NCI-H1436 treated with DMSO at 0.1 percent for 48 hours (cell line): ENCODE measurements at places on chromosomes 16 and 17.

GRCh38 chr16:15835136-15835878, 21.5 kb downstream of the MYH11 start:
- DNase-seq: no peak

DNA sequence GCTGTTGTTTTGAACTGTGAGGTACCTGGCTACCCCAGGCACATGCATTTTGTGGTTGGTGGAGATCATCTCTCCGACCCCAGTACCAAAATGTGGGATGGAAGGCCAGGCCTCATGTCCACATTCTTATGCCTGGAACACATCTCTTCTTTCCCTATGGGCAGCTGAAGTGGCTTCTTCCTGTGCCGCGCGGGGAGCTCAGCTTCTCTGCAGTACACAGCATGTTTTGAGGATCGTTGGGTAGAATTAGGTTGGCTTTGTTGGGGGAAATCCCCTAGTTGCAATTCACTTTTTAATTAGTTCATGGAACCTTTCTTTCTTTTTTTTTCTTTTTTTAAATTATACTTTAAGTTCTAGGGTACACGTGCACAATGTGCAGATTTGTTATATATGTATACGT, 242.1 kb downstream of the MSI2 start:
- DNase-seq: no peak

DNA sequence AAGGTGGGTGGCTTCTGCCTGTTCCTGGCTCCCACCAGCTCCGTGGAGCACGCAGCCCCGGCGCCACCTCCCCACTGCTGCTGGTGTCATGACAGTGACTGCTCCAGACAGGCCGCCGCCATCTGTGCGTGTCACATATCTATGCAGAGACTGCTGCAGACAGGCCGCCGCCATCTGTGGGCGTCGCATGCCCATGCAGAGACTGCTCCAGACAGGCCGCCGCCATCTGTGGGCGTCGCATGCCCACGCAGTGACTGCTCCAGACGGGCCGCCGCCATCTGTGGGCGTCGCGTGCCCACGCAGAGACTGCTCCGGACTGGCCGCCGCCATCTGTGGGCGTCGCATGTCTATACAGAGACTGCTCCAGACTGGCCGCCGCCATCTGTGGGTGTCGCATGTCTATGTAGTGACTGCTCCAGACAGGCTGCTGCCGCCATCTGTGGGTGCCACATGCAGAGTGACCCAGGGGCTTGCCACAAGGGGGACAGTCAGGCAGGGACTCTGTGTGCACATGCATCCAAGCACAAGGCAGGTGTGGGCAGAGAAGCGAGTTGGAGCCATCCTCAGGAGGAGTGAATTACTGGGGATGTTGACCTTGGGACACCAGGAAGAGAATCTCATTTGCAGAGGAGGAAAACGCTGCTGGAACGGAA, 3.3 kb upstream of the FN3KRP start:
- DNase-seq: no peak

GRCh38 chr17:31672161-31672819, 186.8 kb downstream of the COPRS start:
- no peak for DNase-seq

GRCh38 chr16:69188716-69189115, 1.8 kb downstream of the SNTB2 start:
- no peak for DNase-seq

DNA sequence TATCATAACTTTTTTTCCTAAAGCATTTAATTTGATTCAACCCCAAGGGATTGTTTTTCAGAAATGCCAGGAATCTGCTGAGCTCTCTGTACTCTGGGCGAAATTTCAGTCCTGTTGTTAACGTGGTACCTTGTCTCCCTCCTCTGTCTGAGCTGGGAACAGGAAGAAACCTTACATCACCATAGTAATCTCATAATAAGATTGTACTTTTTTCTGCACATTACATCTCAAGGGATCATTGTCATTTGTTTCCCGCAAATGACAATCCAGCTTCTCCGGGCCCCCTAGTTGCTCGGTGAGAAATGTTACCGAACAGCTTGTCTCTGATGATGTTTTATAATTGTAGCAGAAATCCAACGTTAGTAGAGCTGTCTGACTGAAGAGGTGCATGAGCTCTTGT, 152.7 kb upstream of the ERCC4 start:
- no peak for DNase-seq

DNA sequence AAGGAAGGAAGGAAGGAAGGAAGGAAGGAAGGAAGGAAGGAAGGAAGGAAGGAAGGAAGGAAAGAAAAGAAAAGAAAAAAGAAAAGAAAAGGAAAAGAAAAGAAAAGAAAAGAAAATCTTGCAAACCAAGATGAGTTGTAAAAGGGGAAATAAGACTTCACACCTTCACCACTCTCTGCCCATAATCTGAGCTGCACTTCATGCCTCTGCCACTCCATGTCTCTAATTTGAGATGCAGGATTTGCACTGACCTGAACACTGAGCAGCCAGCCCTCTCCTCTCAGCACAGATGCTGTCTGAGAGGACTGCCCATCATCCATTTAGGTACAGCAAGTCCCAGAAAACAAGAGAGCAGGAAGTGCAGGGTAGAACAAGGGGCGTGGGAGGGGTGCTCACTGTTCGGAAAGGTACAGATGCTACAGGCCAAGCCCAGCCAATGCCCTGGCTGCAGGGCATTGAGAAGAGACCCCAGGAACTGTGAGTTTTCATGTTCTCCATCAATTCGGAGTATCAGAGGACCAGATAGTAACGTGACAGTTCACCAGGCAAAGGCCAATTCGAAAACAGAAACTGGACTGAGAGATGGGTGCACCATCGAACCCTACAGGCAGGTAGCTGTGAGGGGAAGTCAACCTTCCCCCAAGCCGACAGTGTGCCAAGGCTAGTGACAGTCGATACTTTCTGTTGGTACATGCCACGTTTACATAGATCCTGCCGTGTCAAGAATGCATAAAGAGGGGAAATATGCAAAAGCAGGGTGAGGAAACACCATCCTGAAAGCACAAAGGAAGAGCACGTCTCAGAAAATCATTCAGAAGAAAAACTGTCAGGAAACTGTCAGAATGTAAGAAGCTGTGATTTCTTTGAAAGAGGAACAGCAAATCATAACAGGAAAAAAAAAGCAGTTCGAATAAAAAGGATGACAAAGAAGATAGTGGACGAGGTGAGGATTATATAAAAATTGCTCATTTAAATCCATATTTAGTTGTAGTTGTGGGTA, 142.0 kb upstream of the RCVRN start:
- no peak for DNase-seq
